Amygdala (tissue), 56 donors: ENCODE measurements at places on chromosomes 3 and 15.

- DNase-seq, result no peak
Measured at GRCh38 chr3:21484828-21485144, 266.2 kb downstream of the ZNF385D start.

- DNase-seq, result no peak
Measured at GRCh38 chr3:168548719-168549118, 453.0 kb upstream of the GOLIM4 start.

DNA sequence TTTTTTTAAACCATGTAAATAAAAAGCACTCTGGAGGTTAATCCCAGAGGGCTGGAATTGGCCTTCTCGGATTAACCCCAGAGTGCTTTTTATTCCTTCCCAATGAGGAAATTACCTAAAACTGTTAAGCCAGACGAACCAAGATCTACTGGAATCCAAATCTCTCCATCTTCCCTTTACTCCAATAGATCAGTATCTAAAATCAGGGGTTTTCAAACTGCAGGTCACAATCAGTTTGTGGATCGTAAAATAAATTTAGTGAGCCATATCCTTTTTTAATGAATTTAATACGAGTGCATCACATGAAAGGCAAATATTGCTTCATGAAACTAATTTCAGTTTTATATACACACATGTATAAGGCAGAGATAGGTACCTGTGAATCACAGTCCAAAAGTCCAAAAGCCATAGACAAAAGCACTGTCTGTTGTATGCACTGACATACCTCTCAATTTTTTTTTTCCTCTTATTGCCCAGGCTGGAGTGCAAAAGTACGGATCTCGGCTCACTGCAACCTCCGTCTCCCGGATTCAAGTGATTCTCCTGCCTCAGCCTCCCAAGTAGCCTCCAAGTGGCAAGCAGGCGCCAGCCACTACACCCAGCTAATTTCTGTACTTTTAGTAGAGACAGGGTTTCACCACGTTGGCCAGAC lies 61.3 kb downstream of the TBL1XR1 start:
- DNase-seq, result no peak

- no peak for DNase-seq
Measured at GRCh38 chr3:34858067-34858660, 781.2 kb upstream of the ARPP21 start.

DNA sequence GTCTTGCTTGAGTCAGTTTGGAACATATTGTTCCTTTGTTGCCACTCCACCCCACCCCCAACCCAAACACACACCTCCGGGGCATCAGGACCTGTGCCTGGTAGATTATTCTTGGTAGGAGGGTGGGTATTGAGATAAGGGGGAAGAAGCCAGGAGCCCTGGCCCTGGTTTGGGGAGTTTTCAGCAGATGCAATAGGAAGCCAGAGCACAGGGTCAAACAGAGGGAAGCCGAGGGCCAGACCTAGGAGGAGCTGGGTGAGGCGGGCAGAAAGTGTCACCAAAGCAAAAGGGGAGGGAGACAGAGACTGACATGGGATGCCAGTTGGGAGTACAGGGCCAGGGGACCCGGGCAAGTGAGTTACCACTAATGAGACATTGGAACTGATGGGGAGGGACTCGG lies 163.1 kb downstream of the RPLP1 start:
- DNase-seq, result no peak

DNA sequence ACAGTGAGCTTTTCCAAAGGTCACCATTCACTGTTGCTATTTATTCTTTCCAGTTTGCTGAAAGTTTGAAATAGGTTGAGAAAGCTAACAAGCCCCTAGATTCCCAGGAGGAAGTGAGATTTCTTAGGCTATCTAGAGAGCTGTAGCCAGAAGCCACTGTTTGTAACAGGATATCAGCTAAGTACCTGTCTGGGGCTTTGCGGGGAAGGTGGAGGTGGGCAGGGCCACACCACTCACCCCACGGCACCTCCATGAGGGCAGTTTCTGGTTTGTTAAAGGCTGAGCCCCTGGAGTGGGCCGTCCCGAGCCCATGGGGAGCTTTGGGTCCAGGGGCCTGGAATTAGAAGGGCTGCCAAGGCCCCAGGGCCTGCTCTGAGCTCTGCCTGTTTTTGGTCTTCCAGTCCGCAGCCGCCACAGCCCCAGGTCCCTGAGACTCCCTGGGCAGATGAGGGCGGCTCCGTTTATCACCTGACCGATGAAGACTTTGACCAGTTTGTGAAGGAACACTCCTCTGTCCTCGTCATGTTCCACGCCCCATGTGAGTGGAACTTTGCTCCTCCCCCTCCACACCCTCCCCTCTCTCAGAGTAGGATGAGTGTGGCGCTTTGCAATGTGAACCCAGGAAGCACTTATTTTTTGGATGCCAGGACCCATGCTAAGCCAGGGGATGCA lies 63.4 kb downstream of the PDIA5 start:
- no peak for DNase-seq

GRCh38 chr3:152205097-152205593 lies 63.6 kb upstream of the MBNL1 start:
- no peak for DNase-seq

DNA sequence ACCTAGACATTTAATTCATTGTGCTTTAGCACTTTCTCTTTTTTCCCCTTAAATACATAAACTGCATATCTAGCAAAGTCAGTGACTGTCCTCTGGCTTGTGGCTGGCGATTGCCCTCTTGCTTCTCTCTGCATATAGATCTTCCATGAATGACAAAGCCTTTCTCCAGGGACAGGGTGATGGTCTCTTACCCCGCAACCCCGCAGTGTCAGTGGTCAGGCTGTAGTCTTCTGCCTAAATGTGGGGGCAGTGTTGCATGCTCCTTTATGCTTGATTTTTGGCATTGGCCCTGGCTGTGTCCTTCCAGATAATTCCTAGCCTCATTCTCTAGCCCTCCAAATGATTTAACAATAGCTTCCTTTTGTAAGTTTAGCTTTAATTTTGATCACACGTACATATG lies 407.8 kb downstream of the GABRB3 start:
- no peak for DNase-seq

GRCh38 chr3:180680097-180680430 lies 775 bp upstream of the CCDC39 start:
- DNase-seq, result no peak

DNA sequence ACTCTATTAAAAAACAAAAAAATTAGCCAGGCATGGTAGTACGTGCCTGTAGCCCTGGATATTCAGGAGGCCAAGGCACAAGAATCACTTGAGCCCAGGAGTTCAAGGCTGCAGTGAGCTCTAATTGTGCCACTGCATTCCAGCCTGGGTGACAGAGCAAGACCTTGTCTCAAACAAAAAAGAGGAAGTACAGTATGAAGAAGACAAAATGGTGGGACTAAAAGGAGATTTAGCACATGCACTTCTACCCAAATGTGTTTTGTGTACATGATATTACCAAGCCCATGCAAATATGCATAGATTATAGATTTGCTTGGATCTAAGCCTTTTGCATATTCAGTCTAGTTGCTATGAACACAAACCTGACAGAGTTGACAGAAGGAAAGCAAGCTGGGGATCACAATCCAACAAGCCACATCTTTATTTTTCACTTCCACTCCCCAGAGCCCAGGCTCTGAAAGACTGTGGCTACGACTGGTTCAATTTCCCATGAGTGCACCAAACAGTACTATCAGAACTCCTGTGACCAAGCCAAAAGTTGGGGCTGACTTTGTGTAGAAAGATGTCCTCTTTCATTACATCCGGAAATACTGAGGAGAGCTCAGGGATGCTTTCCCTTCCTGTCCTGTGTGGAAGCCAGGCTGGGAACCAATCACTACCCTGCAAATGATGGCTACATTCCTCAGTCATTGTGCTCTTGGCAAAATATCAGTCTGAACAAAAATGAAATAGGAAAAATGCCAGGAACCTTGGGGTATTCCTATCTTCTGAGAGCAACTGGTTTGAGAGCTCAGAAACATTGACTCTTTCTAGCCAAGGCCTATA lies 49.4 kb downstream of the TGM4 start:
- DNase-seq, result no peak
